Right cardiac atrium (tissue), 5 donors: ENCODE measurements at places on chromosomes 3 and 15.

- no peak for DNase-seq
Observed at GRCh38 chr3:20069178-20069532, 28.9 kb downstream of the KAT2B start.

DNA sequence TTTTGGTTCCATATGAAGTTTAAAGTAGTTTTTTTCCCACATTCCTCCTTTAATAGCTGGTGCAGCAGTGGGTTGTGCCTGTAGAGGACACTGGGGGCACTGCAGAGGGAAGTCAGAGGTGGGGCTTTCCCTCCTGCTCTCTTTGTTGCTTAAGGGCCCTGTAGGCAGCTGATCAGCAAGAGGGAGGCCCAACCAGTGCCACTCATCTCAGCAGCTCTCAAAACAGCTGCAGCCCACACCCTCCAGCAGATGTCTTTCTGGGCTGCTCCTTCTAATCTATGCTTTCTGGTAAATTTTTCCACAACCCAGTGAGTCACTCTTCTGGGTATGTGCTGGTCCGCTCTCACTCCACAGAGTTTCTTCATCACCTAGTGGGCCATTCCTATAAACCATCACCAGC, 263.8 kb downstream of the FEZF2 start:
- peak; percentile 64 for DNase-seq

DNA sequence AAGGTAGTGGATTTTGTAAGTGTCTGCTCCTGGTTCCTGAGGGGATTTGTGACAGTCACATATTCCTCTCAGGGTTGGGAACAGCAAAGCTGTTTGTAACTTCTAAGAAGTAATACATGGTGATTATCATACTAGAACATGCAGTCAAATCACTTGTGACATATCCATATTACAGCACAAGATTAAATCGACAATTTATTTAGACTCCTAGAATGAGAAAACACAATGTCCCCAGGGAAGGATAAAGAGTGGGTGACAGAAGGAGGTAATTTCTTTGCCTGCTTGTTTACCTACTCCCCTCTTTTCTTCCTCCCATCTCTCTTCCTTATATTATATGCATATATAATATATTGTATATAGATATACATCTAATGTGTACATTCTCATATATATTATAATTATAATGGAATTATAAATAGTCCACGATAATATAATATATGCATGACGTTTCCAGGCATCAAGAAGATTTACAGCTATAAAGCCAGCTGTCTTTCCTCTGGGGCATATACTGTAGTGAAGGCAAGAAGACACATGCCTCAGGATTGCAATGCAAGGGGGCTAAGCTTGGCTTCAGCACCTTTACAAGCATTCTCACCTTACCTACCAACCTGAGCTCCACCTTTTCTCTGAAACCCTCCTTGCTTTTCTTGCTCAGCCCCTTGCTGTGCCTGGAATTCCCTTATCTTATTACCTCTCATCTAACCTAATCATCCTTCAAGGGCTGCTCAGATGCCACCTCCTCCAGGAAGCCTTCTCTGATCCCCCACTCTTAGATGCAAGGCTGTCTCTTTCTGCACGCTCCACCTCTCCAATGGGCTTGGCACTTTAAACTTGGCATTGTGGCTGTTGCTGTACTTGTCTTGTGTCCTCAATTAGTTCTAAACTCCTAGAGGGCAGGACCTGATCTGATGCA, 73.1 kb upstream of the PIAS1 start:
- DNase-seq, result no peak

DNA sequence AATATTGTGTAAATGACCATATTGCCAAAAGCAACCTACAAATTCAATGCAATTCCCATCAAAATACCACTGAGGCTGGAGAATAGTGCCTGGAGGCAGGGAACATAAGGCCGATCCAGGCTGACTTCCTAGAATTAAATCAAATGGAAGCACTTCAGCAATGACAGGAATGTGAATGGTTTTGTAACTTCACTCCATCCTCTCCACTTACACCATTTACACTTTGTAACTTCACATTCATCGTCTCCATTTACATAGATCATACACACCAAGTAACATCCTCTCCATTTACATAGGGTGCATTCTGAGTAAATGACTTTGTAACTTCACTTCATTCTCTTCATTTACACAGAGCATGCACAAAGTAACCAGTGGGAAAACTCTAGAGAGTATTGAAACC, 11.6 kb downstream of the STRIT1 start:
- no peak for DNase-seq

DNA sequence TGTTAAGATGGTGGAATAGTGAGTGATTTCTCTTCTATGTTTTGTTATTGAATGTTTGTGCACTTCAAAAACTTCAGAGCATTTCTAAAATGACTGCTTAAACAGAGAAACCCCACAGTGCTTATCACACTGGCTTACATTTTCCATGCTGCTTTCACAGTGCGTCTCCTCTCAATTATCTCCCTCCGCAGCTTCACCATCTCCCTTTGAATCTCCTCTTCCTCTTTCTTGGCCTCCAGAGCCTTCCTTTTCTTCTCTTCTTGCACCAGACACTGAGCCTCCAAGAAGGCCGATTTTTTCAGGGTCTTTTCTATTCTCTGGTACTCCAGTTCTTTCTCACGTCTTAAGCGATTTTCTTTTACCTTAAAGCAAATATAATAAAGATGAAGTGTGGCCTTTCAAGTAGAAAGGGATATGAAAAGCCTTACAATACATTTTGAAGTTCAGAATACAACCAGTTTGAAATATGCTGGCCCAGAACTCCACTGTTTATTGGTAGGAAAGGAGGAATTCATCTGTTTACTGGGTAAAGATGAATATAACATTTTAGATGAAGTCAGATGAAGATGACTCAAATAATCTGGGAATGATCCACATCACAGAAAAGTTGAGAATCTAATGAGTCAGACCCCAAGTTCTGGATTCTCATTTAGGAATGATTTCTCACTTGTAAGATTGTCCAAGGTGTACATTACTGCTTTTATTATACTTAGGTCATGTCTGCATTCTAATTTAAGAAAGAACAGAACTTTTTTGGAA, 21.4 kb downstream of the CCDC191 start:
- DNase-seq, result no peak

- DNase-seq, result no peak
Observed at GRCh38 chr15:67792250-67792942, 32.9 kb upstream of the SKOR1 start.

DNA sequence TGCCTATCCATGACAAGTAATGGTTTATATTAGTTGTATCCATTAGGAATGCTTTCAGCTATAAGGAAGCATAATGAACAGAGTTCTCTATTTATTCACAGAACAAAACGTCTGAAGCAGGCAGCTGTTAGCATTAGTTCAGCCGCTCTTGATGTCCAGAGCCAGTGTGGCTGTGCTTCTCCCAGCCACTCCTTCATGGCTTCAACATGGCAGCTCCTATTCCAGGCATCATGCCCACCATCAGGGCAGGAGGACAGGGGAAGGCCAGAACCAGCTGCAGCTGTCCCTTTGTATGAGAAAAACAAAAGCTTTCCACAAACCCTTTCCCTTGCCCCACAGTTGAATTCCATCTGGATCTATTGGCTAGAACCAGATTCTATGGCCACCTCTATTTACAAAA, 12.9 kb upstream of the SNRK start:
- no peak for DNase-seq

DNA sequence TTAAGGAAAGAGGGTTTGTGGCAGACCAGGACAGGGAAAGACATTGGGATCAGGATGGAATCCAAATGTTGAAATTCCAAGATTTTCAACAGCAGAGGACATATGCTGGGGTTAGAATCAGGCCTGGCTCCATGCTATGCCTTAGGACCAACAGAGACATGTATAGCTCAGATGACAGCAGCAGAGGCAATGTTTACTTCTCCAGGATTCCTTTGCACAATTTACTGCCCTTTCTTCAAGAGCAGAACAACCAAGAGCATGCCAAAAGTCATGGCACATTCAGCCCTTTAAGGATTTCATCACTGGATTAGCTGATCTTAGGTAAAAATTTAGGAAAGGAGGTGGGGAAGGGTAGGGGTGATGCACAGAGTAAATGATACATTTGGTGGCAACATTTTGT, 69.6 kb upstream of the GSK3B start:
- DNase-seq, result no peak

DNA sequence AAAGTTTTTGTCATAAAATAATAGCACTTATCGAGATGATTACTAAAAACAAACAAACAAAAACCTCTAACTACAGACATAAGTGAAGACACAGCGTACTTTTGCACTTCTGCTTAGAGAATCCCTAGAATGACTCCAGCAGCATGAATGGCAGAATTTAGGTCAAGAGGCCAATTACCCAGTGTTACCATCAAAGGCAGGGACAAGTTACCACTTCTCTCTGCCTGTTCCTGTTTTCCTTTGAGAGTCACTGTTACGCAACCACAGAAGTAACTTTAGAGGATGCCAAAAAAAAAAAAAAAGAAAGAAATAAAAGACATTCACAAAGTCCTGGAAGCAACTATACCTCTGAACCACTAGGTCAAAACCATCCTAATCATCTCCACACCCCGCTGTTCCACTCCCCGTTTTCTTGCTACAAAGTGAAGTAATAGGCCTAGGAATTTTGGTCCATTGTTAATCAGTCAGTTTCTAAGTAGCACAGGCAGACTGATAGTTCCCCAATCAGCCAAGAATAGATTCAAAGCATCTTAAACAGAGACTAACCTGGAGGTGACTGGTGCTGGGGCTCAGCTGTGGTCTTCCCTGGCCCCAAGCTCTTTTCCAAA, 41.9 kb downstream of the FMN1 start:
- no peak for DNase-seq

- DNase-seq, result no peak
Observed at GRCh38 chr3:156290924-156291271, 170.5 kb downstream of the KCNAB1 start.

- no peak for DNase-seq
Observed at GRCh38 chr3:197504641-197505121, 51.1 kb downstream of the BDH1 start.

DNA sequence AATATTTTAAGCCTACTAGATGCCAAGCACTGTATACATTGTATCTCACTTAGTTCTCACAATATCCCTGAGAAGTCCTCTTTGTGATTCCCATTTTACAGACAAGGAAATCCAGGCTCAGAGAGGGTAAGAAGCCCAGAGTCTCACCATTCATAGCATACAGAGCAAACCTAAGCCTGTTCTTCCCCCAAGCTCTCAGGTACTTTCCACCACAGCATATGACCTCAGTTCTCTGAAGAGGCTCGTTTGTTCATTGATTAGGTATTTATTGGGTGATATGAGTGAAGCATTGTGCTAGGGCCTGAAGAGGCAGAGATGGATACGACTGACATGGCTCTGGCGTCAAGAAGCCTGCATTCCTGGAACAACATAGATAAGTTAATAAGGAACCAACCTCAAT, 310.9 kb upstream of the UMPS start:
- no peak for DNase-seq

DNA sequence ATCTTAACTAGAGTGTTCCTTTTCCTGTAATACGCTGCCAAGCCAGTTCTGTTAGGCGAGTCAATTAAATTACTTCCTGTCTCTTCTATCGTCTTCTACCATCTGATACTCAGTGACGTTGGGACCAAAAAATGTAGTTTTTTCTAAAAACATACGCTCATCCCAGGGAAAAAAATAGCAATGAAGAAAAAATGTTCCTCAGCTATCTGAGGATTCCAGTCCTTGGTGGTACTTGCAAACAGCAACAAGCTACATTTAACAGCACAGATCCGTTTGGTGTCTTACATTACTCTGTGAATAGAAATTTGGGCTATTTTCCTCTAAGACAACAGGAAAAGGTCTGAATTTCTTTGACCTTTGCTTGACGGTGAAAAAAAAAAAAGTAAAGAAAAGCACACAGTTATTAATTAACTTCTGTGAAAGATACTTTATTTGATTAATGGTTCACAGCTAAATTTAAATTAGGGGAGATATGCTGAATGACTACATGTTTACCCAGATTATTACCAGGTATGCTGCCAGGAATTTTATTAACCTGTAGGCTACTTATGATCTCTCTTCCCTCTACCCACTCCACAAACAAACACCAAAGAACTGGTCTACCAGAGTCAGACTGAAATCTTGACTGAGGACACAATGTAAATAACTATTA, 254.4 kb upstream of the ZPLD1 start:
- no peak for DNase-seq

GRCh38 chr3:53936347-53936746, 44.7 kb upstream of the SELENOK start:
- no peak for DNase-seq

DNA sequence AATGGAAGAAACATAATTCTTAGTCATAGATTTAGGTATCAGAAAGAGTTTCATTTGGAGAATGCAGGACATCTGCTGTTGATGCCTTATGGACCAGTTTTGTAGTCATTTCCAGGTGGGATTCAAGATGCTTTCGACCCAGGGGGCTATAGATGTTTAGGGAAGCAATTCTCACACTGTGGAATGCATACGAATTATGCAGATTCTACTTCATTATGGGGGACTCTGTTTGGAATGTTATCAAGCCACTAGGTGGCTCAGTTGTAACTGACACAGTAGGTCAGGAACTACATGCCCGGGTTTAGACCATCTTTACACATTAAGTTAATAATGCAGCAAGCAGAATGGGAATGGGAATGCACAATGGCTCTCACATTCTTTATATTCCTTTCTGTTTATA, 1359.8 kb downstream of the ZPLD1 start:
- no peak for DNase-seq

GRCh38 chr3:45515999-45516725, 78.4 kb upstream of the LIMD1 start:
- no peak for DNase-seq

- DNase-seq, result no peak
Observed at GRCh38 chr15:34456658-34457057, 19.1 kb upstream of the GOLGA8A start.

GRCh38 chr15:57439128-57440027, 63.1 kb downstream of the CGNL1 start:
- no peak for DNase-seq

DNA sequence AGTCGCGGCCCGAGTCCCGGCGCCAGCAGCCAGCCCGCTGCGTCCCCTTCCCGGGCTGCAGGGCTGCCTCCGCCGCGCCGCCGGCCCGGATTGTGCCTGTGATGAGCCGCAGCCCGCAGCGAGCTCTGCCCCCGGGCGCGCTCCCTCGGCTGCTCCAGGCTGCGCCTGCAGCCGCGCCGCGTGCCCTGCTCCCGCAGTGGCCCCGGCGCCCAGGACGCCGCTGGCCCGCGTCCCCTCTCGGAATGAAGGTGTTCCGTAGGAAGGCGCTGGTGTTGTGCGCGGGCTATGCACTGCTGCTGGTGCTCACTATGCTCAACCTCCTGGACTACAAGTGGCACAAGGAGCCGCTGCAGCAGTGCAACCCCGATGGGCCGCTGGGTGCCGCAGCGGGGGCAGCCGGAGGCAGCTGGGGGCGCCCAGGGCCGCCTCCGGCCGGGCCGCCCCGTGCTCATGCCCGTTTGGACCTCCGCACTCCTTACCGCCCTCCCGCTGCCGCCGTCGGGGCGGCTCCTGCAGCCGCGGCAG, 1.2 kb downstream of the CHST2 start:
- DNase-seq, result peak; percentile 31

DNA sequence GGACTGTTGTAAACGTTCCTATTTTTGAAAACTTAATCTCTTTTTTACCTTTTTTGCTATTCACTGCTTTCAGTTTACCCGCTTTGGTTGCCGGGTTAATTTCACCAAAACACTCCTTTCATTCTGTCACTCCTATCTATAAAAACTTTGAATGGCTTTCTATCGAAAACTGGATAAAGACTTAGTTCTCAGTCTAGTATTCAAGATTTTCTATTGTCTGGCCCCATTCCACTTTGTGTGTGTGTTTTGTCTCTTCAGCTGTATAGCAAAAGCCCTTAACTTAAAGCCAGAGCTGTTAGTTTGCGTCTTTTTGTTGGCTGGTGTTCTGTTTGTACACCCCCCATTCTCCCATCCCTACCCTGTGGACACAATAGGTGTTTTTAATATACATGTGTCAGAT, 7.5 kb downstream of the PIAS1 start:
- DNase-seq, result no peak
